ENCODE measurements at places on chromosomes 3 and 15.
A peak's percentile ranks its signal among the peaks of the same experiment; 100 is the strongest.

- DNase-seq: no peak
Observed at GRCh38 chr3:16059711-16060357, 114.6 kb upstream of the GALNT15 start.

- no peak for DNase-seq
Observed at GRCh38 chr3:58020783-58021071, 12.5 kb downstream of the FLNB start.

DNA sequence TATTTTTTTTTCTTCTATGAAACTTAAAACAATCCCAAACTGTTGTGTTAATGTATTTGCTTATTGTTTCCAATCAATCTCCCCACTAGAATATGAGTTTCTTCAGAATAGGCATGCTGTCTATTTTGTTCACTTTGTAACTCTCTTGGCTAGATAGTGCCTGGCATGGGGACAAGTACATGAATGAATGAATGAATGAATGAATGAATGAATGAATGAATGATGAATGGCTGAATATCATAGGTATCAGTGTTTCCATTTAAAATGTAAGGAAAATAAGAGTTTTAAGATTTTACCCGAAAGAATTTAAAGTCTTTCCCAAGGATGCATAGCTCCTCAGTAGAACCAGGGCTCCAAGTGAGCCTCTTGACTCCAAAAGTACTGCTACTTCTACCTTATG is 294.9 kb upstream of the GADL1 start:
- no peak for DNase-seq

GRCh38 chr3:48514431-48515227 is 10.7 kb upstream of the SHISA5 start:
- peak; percentile 67 for DNase-seq

- no peak for DNase-seq
Observed at GRCh38 chr3:179181021-179181472, 32.9 kb downstream of the PIK3CA start.
